ENCODE measurements at places on chromosomes 2 and 18.

DNA sequence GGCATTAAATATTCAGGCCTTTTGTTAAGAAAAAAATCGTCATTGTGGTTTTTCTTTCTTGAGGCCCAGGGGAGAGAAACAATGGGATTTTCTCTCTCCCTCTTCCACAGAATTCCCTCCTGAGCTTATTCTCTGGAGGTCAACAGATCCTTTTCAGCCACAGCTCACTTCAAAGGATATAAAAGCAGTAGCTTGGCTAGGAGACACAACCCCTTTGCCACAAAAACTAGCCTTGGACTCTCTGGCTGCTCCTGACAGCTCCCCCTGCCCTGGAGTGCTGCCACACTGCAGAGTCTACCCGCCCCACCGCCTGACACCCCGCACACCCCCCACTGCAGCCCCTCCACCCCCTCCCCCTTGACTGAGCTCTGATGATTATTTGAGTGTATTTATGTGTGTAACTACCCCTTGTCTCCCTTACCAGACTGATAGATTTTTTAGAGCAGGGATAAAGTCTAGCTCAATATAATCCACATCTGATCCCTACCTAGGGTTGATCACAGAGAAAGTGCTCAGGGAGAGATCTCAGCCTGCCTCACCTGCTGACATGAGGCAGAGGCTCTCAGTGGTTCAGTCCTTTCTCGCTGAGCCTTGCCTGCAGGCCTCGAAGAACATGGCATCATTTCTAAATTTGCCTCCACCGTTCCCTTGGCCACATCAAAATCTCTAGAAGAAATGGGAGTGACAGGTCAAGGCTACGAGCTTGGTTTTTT is 132.2 kb upstream of the SP5 start:
- DNase-seq: no peak

- DNase-seq: no peak
These were observed 10.8 kb upstream of the SMAD7 start for GRCh38 chr18:48961547-48961946.

- DNase-seq: no peak
These were observed 5.4 kb downstream of the FBXO15 start for GRCh38 chr18:74142252-74142651.

DNA sequence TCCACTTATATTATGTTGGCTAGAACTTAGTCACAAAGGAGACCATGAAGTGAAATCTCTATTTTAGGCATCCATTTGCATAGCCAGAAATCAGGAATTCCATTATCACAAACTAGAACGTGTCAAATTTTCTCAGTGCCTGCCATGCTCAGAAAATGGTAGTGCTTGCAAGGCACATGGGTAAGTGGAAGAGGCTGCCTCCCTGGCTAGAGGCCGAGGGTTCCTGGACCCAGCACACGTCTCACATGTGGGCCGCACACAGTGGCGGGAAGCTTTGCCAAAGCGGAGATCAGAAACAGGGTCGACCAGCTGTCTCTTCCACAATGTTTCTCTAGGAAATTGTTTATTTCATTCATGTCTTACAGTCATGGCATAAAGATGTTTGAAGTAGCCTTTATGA is 42.3 kb downstream of the TRAF3IP1 start:
- no peak for DNase-seq

- no peak for DNase-seq
These were observed 295.9 kb upstream of the HDAC4 start for GRCh38 chr2:239696559-239697207.

GRCh38 chr2:82344670-82345069 is 2040.1 kb upstream of the LRRTM1 start:
- no peak for DNase-seq
